Mesendoderm (in vitro differentiated cells): ENCODE measurements at places on chromosomes 3 and 15.
A peak's percentile ranks its signal among the peaks of the same experiment; 100 is the strongest.

DNA sequence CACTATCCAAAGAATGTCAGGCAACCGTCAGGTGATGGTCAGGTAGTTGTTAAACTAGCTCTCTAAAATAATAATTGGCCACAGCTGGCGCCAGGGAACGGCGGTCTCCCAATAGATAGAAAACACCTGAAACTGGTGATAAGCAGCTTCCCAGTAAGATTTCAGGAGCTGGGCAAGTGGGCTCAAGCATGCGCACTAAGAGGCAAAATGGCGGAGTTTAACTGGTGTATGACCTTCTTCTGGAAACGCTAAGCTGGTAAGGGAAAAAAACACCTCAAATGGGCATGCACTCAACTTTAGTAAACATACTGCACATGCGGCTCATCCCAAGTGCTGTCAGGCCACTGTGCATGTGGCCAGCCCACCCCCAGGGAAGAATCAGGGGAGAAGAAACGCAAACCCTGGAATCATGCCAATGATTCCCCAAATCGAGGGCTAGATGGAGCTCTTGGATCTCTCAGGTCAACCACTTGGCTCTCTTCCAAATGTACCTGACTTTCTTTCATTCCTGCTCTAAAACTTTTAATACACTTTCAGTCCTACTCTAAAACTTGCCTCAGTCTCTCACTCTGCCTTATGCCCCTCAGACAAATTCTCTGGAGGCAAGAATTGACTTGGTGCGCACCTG lies 195.0 kb downstream of the ZNF621 start:
- DNase-seq: peak; percentile 61

DNA sequence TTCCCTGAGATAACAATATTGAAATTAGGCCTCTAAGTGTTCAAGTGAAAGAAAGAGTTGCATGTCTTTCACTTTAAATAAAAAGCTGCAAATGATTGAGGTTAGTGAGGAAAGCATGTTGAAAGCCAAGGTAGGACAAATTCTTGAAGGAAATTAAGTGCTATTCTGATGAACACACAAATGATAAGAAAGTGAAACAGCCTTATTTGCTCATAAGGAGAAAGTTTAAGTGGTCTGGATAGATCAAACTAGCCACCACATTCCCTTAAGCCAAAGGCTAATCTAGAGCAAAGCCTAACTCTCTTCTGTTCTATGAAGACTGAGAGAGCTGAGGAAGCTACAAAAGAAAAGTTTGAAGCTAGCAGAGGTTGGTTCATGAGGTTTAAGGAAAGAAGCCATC lies 36.1 kb downstream of the CRTC3 start:
- DNase-seq: no peak

- no peak for DNase-seq
Measured at GRCh38 chr15:101001796-101002195, 82.6 kb downstream of the LRRK1 start.

DNA sequence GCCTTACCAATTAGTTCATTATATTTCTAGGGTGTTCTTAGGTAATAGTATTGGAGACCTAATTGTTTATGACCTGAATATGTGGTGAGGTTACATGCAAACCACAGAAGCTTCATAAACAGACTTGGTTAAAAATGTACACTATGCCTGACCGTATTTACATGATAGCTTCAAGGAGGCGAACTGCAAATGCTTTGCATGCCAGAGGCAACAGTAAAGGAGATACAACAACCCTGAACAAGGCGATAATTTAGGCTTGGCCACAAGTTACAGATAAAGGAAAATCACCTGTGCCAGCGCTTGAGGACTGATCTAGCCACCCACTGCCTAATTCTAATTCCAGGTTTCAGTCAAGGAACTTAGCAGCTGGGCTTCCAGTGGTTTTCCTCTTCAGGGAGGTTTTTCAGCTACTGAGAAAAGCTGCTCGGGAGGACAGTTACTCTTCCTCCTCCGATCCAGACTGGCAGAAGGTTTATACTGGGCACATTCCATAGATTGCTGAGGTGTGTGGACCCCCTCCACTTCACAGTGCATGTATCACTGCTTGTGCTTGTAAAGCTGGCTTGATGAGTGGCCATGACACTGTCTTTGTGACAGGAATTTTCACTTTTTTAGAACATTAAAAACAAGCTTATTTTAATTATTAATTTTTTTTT lies 95.6 kb downstream of the DHX36 start:
- peak; percentile 76 for DNase-seq

- no peak for DNase-seq
Measured at GRCh38 chr15:62868507-62868906, 174.0 kb upstream of the TPM1 start.

DNA sequence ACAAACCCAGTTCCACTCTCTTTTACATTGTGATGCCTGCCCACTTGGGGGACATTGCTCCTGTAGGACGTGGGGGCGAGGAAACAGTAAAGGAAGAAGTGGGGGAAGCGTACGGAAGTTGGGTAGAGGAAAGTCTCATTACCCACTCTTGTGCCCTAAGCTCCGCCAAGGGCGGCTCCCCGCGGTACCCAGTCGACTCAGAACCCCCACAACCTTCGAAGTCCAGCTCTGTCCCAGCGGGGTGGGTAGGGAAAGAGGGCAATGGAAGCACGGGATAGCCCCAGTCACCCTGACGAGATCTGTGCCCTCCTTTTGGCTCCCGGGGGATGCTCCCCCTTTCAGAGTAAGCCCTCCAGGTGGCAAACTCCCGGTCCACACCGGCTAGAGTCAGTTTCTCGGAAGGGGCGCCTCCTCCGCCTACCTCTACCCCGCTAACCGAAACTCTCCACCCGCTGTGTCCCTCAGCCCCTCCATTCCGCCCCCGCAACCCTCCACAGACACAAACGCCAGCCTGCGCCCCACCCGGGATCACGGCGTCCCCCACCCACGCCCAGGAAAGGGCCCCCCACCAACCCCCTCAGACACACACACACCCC lies 527 bp downstream of the CSNK1G1 start:
- peak; percentile 30 for DNase-seq
